ENCODE measurements at places on chromosomes 4 and X.

DNA sequence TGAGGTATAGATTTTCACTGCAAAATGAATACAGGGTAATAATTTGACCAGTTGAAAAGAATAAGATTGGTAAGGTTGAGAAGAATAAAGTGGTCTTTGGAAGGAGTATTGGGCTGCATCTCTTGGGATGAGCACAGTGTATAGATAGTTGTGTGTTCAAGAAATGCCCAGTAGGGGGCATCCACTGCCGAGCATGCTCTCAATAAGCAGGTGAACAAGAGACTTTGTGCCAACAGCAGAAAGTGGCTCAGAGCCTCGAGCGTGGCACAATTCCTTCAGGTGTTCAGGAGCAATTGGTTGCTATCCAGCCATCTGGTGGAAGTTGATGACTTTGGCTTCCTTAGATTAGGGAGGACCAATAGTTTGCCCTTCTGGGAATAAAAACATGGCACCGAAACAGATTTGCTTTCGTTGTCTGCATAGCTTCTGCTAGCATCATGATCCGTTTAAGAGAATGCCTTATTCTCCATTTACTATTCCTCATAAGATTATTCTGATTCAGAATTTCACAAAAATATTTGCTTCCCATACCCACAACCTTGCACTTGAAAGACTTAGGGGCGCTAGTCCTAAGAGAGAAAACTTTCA is 258.1 kb upstream of the NEIL3 start:
- no peak for DNase-seq

DNA sequence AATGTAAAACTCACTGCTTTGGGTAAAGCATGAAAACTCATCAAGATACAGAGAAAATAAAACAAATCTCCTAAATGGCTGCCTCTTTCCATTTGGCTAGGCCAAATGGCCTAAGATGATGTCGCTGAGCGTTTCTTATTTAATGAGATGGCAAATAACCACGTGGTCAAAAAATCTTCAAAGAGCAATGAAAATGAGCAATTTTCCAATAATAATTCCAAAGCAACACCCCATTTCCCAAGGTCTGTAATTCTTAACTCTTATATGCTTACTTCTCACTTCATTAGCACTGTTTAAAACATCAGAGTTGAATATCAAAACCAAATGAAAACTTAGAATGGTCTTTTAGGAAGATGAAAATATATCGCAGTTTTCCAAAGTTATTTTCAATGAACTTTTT is 222.3 kb upstream of the MID1 start:
- DNase-seq, result no peak

- no peak for DNase-seq
These were observed 373.6 kb downstream of the FBXW7 start for GRCh38 chr4:152162331-152162697.

DNA sequence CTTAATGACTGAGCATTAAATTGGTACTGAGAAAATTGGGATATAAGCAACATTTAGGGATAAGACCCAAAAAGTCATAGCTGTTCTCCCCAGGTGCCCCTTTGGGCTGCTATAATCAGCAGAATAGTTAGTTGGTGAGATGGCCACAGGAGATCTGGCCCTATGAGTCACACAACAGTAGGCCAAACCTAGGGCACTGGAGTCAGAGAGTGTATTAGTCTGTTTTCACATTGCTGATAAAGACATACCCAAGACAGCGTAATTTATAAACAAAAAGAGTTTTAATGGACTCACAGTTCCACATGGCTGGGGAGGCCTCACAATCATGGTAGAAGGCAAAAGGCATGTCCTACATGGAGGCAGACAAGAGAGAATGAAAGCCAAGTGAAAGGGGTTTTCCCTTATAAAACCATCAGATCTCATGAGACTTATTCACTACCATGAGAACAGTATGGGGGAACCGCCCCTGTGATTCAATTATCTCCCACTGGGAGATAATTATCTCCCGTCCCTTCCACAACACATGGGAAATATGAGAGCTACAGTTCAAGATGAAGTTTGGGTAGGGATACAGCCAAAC is 338.3 kb upstream of the NR3C2 start:
- no peak for DNase-seq

DNA sequence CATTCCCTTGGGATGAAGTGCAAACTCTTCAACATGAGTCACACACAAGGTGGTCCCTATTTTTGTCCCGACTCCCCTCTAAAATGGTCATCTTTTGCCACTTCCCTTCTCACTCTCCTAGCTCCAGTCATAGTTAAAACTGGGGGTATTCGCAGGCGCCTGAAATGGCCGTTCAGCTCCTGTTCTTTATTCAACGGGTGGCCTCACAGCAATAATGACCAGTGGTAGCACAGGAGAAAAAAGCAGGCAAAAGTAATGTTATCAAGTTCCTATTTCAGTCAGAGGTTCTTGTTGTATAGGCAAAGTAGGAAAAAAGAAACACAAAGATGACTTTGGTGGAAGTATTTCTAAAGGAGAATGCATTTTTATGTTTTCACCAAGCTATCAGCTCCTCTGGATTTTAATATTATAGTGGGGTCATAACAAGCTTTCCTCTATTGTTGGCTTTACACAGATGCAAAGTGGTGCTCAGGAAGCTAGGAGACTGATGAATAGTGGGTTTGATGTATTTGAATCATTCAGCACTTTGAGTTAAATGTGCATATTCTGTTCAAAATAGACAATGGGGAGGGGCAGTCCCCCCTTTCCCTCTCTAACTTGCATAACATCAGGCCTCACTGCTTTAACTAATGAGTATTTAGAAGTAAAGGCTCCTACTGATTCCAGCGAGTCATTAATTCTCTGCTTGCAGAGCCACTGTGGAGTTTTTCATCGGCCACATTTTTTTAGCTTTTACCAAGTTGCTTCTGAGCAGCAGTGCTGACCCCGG is 171.2 kb upstream of the NDP start:
- no peak for DNase-seq

DNA sequence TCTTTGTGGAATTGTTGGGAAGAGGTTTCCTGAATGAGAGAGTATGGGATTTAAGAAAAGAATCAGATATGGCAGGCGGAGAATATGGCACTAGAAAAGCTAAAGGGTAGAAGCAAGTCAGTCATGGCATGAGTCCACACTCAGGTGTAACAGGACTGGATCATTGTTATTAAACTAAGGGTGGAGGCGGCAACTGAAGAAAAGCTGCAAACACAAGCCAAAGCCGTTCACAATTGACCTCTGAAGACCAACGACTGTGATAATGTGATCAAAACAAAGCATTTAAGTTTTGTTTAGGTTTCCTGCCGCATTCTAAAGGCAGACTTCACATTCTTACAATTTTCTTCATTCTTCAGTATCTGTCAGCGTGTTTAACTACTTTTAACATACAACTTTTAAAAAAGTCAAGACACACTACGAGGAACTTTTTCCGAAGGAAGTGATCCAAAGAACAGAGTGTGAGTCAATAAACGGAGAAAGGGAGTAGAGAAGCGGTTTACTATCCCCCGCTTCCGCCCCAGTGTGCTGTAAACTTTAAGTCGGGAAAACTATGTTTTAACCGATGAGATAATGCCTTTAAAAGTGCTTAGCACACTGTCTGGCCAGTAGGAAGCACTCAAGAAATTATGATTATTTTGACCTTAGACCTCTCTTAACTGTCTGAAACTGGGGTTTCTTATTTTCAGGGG is 909 bp upstream of the SLAIN2 start:
- no peak for DNase-seq

GRCh38 chr4:56220261-56220660 is 167.0 kb downstream of the AASDH start:
- DNase-seq, result no peak

DNA sequence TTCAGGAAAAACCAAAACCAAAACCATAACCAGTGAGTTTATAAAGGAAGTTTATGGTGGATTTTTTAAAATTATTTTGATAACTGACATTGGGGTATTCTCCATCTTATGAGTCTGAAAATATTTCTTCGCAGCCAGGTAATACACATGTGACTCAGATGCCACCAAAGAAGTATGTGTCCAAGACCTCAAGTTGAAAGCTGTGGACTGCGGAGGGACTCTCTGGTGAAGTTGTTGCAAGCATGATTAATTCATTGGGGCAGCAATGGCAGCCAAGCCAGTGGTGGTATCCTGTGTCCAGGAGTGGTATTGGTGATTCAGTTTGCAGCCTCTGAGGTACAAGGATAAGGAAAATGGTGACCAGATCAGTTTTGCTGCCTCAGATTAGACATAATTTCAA is 14.0 kb upstream of the ADH5 start:
- no peak for DNase-seq

GRCh38 chr4:78749972-78750727 is 26.0 kb upstream of the BMP2K start:
- DNase-seq, result no peak

DNA sequence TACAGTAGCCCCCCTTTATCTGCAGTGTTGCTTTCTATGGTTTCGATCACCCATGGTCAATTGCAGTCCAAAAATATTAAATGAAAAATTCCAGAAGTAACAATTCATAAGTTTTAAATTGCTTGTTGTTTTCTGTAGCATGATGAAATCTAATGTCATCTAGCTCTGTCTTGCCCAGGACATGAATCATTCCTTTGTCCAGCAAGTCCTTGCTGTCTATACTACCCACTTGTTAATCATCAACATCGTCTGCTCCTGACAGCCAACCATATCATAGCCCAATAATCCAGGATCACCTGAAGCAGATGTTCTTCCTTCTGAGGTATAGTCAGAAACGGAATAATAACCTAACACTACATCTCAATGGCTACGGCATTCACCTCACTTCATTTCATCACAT is 79.8 kb downstream of the ADAMTS3 start:
- no peak for DNase-seq

- DNase-seq, result no peak
These were observed 49.9 kb upstream of the MND1 start for GRCh38 chr4:153294631-153295030.

DNA sequence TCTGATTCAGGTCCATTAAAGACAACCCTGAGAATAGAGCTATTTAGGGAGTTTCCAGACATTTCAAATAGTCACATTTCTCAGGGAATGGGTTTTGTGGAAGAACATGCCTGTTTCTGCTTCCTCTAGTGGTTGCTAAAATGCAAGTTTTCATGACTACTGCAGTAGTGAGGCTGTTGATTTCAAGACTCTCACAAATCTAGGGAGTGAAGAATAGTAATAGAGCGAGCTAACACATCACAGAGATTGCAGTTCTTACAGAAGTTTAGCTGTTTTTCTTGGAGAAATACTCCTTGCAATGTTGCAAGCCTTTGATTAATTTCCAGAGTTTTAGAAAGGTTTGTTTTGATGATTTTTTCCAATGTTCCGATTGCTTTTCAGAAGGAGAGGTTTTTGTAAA is 610.2 kb upstream of the HTR2C start:
- no peak for DNase-seq

DNA sequence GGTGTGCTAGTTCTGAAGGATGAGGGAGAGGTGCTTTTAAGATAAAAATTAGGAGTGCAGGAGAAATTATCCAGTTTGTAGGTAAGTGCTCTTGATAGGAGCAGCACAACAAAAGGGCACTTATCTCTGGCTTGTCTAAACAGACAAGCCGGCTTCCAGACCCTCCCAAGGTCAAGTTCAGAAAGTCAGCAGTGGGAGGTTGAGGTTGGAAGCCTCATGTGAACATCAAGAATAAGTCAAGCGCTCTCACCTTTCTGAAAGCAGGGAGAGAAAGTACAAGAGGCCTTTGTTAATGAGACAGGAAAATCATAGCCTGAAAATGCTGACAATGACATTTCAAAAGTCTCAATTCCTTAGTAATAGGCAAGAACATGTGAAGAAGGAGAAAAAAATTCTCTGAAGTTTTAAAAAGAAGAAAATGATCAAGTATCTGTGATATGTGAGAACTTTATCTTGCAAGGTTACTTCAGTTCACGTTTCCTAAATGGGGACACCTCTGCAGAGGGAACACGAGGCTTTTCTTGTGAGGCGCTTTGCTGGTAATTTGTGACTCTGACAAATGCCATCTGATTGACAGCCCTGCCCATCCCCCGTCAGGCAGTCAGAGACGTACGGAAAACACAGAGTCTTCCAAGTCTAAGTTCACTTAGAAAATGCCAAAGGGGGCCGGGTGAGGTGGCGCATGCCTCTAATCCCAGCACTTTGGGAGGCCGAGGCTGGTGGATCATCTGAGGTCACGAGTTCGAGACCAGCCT is 62.2 kb downstream of the TIGD2 start:
- no peak for DNase-seq

DNA sequence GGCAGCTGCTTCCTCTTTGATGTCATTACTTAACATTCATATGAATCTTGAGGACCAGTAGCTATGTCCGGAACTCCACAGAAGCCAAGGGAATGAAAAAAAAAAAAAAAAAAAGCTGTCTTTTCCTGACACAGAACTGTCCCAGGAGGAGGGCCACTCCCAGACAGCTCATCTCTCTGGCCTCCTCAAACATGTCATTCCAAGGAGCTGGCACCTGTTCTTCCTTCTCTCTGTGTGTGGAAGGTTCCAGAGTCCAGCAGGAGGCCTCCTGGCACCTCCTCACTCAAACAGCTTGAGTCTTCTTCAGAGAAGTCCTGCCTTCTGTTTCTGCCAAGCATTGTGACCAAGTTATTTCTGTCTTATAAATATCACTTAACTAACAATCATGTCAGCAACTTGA is 458.5 kb downstream of the AFF2 start:
- DNase-seq, result no peak

- DNase-seq, result no peak
These were observed 36.1 kb downstream of the GSPT2 start for GRCh38 chrX:51779306-51779705.

GRCh38 chr4:16896881-16897750 is 1.3 kb downstream of the LDB2 start:
- no peak for DNase-seq

- no peak for DNase-seq
These were observed 16.1 kb downstream of the PGAM4 start for GRCh38 chrX:77953302-77953701.

DNA sequence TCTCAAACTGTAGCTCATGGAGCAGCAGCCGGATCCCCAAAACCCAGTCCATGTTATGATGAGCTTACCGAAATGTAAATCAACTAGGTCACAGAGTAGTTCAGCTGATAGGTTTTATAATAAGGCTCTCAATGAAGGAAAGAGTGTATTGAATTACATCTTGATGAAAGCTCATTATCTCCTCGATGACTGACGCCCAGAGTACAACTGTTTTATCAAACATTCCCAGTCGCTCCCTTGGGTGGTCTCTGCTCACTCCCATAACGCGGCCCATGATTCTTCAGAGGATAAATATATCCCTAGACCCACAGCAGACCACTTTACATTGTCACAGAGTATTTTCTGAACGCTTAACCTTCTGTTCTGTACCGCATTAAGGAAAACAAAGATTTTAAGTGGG is 452.3 kb upstream of the GALNT7 start:
- DNase-seq, result no peak

DNA sequence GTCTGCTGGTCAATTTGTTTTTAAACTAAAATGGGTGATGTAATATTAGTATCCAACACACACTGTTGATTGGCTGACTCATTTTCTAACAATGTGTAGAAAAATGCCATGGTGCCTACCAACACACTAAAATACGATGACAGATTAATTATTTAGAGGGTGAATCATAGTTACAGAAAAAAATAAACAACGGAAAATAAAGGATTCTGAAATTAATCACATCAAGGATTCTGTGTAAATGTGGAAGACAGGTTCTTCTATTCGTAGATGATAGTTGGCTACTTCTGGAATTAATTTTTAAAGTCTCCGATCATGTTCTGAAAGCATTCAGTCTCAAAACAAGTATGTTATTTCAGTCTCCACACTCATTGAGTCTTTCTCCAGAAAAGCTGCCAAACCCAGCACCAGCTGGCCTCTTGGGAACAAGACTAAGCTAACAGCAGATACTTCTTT is 8.2 kb upstream of the IQCM start:
- DNase-seq, result no peak
